ENCODE measurements at places on chromosomes 4 and X.

DNA sequence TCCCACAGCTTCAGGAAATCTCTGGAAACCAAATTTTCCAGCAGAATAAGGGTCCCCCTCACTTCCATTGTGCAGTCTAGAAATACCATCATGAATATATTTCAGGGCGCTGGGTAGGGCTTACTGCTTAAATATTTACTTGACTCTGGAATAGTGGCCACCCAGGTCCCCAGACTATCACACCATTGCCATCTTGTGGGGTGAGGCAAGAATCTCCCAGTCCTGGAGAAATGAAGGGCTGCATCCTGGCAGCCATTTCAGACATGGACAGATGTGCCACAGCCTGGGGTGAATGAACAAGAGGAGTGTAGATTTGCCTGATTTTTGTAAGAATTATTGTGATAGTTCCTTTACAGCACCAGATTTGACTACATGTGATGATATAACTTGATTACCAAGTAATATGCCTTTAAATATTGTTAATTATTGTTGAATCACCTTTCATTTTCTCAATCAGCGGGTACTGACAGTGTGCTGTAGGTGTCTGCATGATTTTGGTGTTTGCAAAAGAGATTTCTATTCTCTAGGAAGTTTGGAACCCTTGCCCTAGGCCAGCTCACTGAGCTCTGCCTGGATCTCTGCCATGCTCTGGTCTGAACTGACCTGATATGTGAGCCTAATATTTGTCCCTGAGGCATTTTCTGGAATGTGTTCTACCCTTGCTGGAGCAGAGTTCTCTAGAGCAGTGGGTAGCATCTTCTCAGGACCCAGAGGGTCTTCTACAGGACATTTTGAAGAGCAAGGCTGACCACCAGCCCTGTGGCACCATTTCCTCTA is 183.4 kb downstream of the KIT start:
- DNase-seq: no peak

DNA sequence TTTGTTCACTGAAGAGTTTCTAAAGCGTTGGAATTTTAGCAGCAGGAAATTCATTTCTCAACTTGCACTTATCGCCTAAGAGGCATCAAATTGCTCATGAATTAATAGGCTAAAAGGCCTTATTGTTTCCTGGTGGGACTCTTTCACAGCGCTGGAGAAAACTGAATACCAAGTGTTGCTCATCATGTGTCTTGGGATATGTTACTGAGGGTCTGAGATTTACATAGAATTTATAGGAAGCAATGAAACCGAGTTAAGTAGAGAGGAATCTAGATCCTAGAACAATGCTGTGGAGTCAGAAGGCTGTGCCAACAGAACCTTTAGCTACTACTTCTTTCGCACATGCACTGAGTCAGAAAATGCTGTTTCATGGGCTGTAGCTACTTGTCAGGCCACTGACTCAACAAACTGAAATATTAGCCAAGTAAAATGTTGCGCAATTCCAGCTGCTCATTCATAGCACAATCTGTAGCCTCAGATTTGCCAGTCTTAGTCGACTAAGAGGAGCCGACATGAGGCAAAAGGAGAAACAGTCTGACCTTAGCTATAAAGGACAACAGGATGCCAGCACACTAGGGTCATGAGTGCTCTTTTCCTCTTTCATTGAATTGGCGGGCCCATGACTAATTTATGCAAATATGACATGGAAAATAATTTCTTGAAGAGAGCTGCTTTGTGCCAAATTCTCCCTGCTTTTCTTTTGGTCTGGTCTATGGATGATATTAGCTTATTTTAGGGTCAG is 35.9 kb upstream of the CXCL8 start:
- DNase-seq: no peak

- DNase-seq: no peak
Measured at GRCh38 chr4:23881674-23882337, 8.0 kb downstream of the PPARGC1A start.

DNA sequence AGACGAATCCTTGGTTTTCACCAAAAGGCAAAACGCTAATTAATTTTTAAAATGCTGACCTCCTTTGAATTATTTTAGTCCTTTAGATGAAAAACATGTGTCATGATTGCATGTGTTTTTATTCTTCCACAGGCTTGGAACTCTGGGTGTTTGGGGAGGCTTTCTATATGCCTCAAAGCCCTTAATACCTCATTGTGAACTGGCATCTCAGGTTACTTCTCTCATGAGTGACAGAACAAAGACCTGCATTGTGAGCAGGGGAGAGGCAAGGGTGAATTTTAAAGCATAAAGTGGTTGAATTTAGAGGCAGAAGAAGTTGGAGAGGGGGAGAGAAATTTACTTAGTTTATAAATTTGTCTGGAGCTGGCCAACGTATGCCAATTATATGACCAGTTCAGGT is 119.5 kb downstream of the ARSF start:
- DNase-seq: no peak

GRCh38 chr4:115720611-115721010 is 607.2 kb upstream of the NDST4 start:
- no peak for DNase-seq

DNA sequence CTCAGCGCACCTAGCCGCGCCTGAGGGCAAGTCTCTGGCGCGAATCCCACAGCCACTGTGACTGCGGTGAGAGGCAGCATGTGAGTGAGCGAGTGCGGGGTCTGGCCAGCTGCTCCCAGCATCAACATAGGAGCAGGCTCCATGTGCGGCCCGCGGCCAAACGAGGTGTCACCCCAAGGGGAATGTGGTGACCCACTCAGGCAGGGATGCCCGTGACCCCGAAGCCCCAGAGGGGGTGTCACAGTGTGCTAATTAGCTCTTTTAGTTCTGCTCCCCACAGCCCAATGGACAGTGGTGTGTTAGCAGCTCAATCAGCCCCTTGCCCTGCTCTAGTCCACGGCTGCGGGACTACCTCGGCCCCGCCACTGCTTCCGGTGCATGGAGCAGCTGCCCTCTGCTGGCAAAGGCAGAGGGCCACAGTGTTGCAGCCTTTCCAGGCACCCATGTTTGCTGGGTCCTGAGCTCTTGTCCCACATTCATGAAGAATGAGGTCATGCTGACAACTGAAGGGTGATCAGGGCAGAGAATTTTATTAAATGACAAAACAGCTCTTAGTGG is 61.4 kb downstream of the AGA start:
- DNase-seq: no peak

- no peak for DNase-seq
Measured at GRCh38 chr4:182862921-182863320, 54.3 kb downstream of the DCTD start.

- DNase-seq: no peak
Measured at GRCh38 chr4:172521248-172521647, 647.4 kb upstream of the GALNT7 start.

DNA sequence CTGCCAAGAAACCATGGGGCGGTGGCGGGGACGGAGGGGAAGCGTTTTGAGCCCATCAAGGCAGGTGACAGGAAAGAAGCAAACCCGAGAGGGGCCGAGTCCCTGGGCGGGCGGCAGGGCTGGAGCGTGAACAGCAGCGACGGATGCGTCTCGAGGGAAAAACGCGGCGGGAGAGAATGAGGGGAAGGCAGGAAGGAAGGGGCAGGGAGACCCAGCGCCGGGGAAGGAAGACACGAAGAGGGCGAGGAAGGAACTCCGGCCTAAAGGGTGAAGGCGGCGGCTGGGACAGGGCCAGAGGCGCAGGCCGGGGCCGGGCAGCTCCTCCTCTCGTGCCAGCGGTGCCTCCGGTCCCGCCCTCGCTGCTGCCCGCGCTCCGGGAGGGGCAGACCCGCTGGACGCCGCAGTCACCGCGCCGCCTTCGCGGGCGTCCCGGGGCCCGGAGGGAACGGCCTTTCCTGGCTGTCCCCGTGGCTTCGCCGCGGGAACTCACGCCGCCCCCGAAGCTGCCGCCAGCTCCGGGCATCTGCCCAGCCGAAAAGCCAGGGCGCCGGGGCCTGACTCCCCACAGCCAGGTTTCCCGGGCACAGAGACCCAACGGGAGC is 751 bp upstream of the RGS12 start:
- no peak for DNase-seq

- DNase-seq: no peak
Measured at GRCh38 chrX:46860557-46860956, 23.7 kb downstream of the RP2 start.

DNA sequence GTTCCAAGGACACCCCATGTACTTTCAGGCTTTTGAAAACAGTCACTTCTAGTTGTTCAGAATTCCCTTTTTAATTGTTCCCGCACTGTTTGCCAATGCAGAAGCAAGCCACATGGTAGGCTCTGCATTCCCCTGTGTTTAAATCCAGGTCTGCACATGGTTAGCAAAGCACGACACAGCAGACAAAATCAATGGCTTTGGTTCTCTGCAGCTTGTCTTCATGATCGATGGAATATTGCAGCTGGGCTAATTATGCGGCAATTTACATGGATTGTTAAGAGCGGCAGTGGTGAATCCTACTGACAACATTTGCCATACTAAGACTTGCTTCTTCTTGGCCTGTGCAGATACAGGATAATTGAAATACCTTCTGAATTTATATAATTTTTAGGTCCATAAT is 20.6 kb upstream of the INPP4B start:
- no peak for DNase-seq

- DNase-seq: no peak
Measured at GRCh38 chrX:100328351-100328750, 81.7 kb downstream of the PCDH19 start.

- DNase-seq: no peak
Measured at GRCh38 chrX:123215397-123216089, 31.5 kb downstream of the GRIA3 start.

GRCh38 chr4:76902233-76902890 is 4.4 kb upstream of the SOWAHB start:
- DNase-seq: no peak

DNA sequence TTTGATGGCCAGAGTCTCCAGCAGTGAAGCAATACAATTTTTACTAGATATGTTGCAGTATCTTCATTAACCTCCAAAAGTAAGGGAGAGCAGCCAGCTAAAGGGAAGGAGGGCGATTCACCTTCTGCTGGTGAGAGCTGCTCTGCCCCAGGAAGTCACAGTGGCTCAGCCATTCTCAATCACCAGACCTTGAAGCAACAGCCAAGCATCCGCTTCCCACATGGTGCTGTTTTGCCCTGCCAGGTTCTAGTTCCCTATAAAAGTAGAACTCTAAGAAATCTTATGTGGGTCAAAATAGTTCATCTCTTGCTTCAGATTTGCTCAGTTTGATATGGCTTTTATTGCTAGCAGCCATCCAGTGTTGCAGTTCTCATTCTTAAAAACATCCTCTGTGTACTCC is 166.8 kb downstream of the STIM2 start:
- DNase-seq: no peak

GRCh38 chrX:9352243-9352642 is 112.6 kb upstream of the TBL1X start:
- peak; percentile 29 for DNase-seq

GRCh38 chr4:108411836-108412235 is 208.5 kb upstream of the RPL34 start:
- no peak for DNase-seq

- no peak for DNase-seq
Measured at GRCh38 chrX:54530357-54530900, 410 bp downstream of the GNL3L start.

DNA sequence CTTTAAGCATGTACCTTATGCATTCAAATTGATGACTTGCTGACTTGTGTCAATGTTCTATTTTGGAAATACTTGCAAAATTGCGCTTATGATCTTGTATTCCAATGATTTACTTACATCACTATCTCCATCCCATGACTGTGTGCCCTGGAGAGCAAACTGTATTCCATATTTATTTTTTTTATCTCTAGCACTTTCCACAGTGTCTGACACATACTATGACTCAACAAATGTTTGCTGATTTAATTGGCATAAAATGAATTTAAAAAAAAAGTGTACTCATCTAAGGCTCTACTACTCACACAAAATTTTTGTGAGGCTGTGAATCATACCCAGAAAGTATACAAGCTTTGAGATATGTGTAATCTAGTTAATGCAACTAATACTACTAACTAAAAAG is 1066.8 kb upstream of the ADGRL3 start:
- DNase-seq: no peak

- no peak for DNase-seq
Measured at GRCh38 chr4:168562041-168562571, 65.3 kb downstream of the PALLD start.

GRCh38 chr4:156538651-156539257 is 432.8 kb downstream of the PDGFC start:
- no peak for DNase-seq

- no peak for DNase-seq
Measured at GRCh38 chr4:66842026-66842723, 703.1 kb downstream of the CENPC start.

GRCh38 chrX:64642482-64642881 is 247.2 kb upstream of the MTMR8 start:
- no peak for DNase-seq

GRCh38 chr4:123562994-123563750 is 166.6 kb downstream of the SPRY1 start:
- no peak for DNase-seq

DNA sequence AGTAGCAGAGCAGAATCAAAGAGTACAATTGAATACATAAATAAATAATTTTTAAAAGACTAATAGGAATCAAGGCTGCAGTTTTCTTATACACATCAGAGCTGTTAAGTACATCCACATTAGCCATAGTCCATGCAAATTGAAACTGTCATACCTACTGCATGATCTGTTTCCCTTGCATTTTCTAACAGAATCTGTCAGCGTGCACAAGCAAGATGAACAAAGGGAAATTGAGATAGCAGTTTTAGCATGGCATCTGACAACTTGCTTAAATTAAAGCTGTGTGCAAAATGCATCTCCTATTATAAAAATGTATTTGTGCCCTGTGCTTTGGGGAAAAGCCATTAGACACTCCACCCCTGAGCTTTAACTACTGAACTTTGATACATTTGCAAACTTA is 703.5 kb upstream of the GRID2 start:
- DNase-seq: no peak

GRCh38 chrX:97167333-97167732 is 283.6 kb downstream of the RPA4 start:
- no peak for DNase-seq

- DNase-seq: no peak
Measured at GRCh38 chr4:74397748-74398426, 32.9 kb downstream of the EREG start.

- no peak for DNase-seq
Measured at GRCh38 chr4:168511780-168512489, 15.1 kb downstream of the PALLD start.
